Dorsolateral prefrontal cortex (tissue), 122 donors: ENCODE measurements at places on chromosomes 3 and 15.
A peak's percentile ranks its signal among the peaks of the same experiment; 100 is the strongest.

- DNase-seq: no peak
These were observed 319.5 kb downstream of the C3orf38 start for GRCh38 chr3:88469216-88469615.

DNA sequence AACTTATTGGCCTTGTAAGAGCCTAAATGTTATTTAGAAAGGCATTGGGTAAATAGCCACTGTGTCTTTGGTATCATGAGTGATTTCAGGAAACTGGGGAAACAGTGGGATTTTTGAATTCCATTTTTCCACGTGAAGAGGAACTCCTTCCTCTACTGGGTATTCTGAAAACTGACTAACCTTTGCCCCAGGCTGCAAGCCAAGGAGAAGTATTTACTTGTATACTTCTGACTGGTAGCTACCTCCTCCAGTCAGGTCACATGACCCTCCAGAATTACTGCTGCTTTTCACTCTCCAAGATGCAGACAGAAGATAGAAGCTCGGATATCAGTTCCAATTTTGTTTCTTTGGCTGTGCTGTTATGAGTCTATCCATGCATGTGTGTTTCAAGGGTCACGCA lies 50.9 kb upstream of the MAP3K13 start:
- no peak for DNase-seq

DNA sequence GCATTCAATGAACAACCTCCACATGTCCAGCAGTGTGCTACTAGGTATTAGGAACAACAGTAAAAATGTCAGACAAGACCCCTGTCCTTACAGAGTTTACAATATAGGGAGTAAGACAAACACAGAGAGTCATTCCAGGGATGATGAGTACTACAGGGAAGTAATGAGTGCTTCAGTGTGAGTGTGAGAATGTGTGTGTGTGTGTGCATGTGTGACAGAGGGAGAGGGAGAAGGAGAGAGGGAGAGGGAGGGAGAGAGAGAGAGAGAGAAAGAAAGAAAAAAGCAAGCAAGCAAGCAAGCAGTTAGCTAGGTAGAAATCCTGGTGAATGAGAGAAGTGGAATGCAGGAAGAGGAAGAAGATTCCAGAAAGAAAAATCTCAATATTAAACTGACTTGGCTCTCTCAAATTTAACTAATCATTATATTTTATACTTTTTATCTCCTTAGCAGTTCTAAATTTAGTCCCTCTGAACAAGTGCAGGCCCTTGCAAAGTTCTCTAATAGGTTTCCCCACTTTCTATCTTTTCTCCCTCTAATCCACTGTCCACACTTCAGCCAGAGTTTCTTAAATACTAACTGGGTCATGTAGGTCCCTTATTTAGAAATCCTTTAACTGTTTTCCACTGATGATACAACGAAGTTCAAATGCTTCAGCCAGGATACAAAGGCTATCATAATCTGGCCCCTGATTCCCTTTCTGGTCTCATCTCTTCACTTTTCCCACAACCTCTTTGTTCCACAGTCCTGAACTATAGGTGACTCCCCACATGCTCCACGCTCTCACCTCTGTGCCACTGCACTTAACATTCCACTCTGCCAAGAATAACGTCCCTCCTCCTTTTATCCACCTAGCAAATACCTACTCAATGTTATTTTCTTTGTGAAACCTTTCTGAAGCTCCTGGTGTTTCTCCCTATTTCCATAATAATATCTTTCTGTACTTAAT lies 10.3 kb downstream of the DCBLD2 start:
- DNase-seq: no peak

- no peak for DNase-seq
These were observed 31.4 kb downstream of the MYL3 start for GRCh38 chr3:46831841-46832240.

GRCh38 chr3:14393440-14394106 lies 8.8 kb upstream of the SLC6A6 start:
- DNase-seq: no peak

DNA sequence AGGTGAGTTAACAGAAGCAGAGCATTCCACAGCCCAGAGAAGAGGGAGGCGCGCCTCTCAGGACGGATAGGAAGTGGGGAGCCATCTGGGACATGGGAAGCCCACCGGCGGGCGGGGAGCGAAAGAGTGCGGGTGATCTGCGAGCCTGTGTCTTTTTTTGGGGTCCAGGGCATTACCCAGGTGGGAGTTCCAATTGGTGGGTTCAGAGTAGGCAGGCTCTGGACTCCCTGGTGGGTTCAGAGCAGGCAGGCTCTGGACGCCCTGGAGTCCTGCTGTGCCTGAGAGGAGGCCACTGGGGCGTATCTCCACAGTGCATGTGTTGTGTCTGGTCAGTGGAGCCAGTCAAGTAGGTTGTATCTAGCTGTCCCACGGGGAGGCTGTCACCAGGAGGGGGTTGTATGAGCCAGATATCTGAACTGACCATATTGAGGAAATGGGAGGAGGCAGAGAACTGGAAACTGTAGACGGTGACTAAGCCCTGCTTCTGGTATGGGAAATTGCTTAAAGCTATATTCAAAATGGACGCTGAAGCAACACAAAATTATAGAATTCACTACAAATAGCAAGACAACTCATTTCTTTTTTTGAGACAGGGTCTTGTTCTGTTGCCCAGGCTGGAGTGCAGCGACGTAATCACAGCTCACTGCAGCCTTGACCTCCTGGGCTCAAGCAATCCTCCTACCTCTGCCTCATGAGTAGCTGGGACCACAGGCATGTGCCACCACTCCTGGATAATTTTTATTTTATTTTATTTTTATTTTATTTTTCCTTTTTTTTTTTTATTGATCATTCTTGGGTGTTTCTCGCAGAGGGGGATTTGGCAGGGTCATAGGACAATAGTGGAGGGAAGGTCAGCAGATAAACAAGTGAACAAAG lies 34.5 kb upstream of the CHST2 start:
- DNase-seq: no peak

DNA sequence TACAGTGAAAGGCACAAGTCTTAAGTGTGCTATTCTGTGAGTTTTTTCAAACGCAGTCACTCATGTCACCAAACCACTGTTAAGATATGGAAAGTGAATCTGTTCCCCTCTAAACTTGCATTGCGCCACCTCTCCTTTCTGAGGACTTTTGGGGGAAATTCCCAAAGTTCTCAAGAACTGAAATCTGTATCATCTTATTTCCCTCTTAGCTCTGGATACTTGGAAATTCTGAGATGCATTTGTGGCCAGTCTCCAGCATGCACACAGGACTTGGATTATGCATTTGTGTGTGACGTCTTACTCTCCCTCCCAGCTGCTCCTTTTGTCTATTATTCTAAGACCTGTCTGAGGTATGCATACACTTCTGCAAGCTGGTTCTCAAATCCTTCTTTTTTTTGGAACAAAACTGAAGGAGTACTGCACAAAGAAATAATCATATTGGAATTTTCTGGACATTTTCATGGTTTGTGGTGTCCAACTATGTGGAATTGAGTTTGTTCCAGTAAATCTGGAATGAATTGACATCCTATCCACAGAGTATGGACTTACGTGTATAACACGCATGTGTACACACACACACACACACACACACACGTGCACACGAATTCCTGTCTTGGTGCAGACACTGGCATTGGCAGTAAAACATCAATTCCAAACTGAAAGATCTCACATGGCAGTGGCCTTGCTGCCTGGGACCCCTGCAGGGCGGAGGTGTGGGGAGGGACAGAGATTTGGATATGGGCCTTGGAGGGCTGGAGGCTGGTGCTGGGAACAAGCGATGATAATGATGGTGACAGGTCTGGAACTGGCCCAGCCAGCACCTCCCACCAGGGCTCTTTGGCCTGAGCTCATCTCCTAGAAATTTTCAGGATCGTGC lies 8.2 kb upstream of the LCTL start:
- DNase-seq: no peak

- no peak for DNase-seq
These were observed 54.6 kb downstream of the UMPS start for GRCh38 chr3:124784686-124785382.

DNA sequence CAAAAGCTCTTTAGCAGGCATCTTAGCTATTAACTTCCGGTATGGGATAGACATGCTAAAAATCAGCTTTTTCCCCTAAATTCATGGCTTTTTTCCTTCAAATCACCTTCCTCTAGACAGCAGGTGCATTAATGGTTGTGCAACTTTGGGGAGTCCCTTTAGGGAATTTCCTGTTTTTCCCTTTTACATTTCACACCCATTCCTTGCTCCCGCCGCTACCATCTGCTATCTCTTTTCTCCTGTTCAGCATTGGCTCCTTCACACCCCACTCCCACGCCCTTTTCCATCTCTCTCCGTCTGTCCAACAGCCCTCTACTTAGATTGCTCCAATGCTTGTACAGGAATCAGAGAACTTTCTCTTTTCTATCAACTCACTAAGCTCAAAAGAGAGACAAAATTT lies 43.4 kb downstream of the FEZF2 start:
- peak; percentile 30 for DNase-seq

GRCh38 chr3:106117490-106117858 lies 248.7 kb upstream of the CBLB start:
- DNase-seq: no peak

- DNase-seq: no peak
These were observed 30.6 kb downstream of the ASB14 start for GRCh38 chr3:57261929-57262328.

DNA sequence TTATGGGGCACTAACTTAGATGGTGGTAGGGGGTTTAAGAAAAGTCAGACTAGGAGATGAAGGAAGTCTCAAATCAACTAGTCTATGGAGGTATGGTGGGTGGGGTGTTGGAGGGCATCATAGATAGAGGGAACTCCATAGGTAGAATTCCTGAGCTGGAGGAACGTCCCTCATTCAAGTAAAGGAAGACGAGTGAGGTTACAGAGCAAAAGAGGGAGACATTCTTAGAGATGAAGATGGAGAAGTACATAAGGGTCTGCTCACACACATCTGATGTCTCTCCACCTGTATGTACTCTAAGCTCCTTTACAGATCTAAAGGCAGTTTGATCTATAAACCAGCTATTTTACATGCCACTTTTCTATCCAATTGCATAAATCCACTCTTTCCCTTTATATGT lies 1.4 kb downstream of the PLSCR1 start:
- DNase-seq: no peak

DNA sequence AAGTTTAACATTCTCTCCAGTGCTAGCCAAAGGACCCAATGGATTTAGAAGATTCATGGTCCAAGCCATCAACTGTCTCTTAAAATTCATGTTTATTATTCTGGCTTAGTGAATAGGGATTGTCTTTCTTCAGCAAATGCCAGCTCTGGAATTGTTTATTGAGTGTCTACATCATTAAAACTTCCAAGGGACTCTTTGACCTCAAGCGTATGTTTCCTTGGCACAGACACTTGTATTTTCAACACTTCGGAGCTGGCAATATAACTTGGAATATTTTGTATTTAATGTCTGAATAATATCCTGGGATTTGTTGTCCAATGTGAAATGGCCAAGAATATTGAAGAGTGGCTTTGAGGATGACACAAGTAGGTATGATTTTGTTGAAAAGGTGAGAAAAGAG lies 204.2 kb downstream of the EPHA3 start:
- no peak for DNase-seq

DNA sequence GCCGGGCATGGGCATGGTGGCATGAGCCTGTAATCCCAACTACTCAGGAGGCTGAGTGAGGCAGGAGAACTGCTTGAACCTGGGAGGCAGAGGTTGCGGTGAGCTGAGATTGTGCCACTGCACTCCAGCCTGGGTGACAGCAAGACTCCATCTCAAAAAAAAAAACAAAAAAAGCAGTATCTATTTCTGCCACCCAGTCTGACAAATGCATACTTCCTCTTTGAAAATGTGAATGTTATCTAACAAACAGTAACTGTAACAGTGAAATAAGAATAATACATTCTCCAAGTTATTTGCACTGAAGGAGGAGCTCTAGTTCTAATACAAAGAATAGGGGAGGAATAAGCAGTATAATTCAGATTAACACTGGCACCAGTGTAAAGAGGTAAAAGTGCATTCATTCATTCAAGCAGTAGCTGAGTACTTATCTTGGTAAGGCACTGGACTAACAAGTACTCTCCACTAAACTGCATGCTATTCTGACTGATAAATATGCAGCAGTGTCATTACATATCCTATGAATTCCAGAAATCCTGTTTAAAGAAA lies 12.9 kb downstream of the VPS13C start:
- no peak for DNase-seq

- DNase-seq: no peak
These were observed 16.9 kb upstream of the LACTB start for GRCh38 chr15:63104727-63105126.

DNA sequence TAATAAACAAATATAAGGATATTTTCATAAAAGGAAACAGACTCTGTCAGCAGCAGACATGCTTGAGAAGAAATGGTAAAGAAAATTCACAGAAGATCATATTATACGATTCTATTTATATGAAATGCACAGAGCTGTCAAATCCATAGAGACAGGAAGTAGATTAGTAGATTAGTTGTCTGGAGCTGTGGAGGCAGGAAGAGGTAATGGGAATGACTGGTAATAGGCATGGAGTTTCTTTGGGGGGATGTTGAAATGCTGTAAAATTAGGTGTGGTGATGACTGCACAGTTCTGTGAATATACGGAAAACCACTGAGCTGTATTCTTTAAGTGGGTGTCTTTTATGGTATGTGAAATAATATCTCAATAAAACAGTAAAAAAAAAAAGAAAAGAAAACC lies 35.3 kb downstream of the CEP152 start:
- no peak for DNase-seq

DNA sequence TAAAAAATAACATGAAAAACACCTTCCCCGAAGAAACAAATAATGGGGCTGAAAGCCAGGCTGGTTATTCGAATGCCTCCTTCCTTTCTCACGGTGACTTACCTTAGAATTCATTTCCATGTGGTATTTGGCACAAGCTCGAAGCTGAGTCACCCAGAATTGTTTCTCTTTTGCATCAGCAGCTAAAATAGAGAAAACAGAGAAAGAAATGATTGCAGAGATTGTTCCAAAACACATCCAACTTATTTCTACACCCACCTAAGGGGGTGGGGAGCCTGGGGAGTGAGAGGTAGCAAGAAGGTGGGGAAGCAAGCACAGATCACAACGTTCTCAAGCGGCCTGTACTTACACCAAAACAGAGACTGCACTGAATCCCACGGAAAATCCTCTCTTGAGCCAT lies 104.7 kb downstream of the OSBPL10 start:
- DNase-seq: no peak

- no peak for DNase-seq
These were observed 12.6 kb upstream of the PAK2 start for GRCh38 chr3:196726788-196727675.
